PC-3 (cell line): ENCODE measurements at places on chromosomes 1 and 21.

- DNase-seq: no peak
Measured at GRCh38 chr21:36852293-36852692, 114.2 kb downstream of the HLCS start.

- peak; percentile 56 for DNase-seq
Measured at GRCh38 chr1:200364091-200364759, 45.6 kb downstream of the ZNF281 start.

- no peak for DNase-seq
Measured at GRCh38 chr1:44602634-44603628, 71.3 kb downstream of the TMEM53 start.

DNA sequence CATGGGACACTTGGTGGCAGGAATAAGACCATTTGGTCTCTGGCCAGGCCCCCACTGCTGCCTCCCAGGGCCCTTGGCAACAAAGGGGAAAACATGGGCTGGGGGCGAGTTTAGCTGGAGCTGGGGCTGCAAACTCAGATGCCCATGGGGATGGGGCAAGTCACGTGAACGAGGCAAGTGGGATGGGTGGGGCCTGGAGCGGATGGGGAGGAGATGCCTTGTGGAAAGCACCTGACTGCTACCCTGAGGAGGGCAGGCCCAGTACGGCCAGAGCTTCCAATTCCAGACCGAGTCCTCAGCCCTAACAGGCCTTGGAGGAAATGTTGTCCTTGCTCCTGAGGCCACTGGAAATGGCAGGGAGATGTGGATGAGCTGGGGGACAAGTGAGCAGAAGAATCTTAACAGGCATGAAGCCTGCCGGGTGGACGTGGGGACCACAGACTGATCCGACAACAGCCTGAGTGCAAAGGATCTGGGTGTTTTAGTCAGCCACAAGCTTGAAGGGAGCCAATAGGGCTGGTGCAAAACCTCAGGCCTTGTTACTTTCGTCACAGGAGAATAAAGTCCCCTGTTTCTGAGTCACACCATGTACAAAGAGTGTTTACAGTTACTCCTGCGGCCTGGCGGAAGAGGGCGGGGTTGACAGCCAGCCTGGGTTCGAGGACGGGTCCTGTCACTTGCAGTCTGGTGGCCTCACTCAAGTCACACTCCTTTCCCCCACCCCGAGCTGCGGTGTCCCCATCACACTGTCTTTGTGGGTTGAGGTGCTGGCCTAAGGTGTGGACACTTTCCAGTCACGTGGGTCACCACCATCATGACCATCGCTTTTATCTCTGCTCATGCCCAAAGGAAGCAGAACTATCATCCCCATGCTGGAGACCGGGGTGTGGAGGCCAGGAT lies 19.1 kb downstream of the RUNX3 start:
- DNase-seq: peak; percentile 32

DNA sequence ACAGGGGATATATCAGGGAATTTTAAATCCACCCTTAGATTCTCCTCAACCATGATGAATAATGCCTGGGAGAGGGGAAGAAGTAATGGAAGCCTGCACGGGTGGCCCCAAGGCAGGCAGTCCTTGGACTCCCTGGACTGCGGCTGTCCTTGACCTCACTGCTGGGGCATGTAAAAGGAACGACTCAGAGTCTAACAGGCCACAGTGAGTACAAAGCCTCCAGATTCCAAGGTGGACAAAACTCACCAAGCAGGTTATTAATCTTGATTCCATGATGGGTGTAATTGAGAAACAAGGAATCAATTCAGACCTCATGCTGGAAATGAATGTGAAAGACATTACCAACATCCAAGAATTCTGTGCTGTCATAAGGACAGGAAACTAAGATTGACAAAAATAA lies 13.0 kb upstream of the ARHGAP29 start:
- DNase-seq: peak; percentile 77

DNA sequence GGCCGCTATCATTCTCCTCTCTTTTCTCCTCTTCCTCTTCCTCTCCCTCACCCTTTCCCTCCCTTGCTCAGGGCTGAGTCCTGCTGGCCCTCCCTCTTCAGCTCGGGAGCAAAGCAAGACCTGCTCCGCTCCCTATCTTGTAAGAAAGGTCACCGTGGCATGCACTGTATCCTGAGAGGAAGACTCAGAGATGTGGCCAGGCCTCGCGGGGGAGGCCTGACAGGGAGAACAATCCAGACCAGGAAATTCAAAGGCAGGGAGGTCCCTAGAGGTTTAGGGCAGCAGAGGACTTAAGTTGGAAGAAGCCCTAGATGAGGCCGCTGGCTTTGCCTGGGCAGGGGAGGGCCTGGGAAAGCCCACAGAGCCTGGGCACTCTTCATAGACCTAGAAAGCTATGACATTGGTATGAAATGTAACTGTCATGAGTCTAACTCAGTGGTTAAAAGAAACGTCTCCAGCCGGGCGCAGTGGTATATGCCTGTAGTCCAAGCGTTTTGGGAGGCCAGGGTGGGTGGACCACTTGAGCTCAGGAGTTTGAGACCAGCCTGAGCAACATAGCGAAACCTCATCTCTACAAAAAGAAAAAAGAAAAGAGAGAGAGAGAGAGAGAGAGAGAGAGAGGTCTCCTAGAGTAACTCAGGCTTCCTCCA lies 14.6 kb upstream of the PTAFR start:
- no peak for DNase-seq

GRCh38 chr1:83769072-83769471 lies 229.9 kb downstream of the TTLL7 start:
- no peak for DNase-seq

GRCh38 chr1:200304171-200304570 lies 105.7 kb downstream of the ZNF281 start:
- no peak for DNase-seq
